ENCODE measurements at places on chromosomes 6 and 20. TPM values are rescaled to one million over a fixed set of nuclear protein-coding genes. Genes with fewer than 3 reads are reported as not detected.

GRCh38 chr6:112058243-112059032 lies 4.5 kb downstream of the CCN6 start:
- H3K27ac ChIP-seq = no peak overlapping the region
- no peak for DNase-seq
- no peaks in the 10 kb centered on the region for H3K27me3 ChIP-seq
- no peak overlapping the region for H3K4me3 ChIP-seq

DNA sequence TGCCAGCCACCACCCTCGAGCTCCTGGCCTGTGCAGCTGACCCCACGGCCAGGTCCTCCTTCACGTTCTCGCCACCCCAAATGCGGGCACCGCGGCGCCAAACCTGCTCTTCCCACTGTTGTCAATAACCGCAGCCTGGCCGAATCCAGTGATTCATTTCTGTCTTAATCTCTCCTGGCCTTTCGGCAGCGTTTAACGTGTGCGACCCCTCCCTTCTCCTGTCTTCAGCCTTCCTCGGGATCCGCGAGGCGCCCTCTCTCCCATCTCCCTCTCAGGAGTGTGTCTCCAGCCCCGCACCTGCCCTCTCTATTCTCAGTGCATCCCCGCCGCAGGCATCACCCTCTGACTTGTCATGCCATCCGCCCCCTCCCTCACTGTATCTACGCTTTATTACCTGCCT lies 91.4 kb downstream of the THBS2 start:
- H3K4me1 ChIP-seq = peaks cover 20% of the 10 kb centered on the region
- H3K27me3 ChIP-seq = no peaks in the 10 kb centered on the region
- H3K27ac ChIP-seq = no peak overlapping the region
- no peak overlapping the region for H3K4me3 ChIP-seq

GRCh38 chr20:34006619-34007018 lies 12.9 kb downstream of the RALY start:
- H3K27me3 ChIP-seq = no peaks in the 10 kb centered on the region
- no peak overlapping the region for H3K27ac ChIP-seq
- DNase-seq = no peak
- H3K36me3 ChIP-seq = no peaks in the 10 kb centered on the region

DNA sequence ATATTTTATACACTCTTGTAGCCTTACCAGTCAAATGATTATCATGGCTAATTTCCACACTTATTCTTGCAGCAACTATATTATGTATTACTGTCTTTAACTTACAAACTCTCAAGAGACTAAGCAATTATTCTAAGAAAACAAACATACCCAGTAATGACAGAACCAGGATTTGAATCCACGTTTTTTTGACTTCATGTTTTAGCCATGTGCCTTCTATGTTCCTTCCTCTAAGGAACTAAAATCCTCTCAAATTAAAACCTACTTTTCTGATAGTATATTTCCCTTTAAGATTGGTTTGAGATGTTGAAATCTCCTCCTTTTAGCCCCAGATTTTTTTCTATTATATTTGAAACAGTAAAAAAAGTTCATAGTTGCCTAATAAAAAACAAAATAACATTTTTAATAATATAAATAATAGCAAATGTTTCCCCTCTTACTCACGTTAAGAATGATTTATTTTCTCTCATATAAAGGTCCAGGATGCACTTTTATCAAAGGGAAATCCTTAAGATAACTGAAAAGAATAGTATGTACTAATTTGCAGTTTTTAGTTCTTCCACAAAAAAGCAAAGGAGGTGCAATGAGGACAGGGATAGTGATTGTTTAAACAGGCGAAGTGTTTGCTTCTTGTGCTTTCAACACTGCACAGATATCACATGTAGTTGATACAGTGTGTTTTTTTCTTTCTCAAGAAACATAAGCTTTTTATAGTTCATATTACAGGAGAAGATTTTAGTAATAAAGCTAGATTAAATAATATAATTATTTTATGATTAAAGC lies 54.0 kb downstream of the VTA1 start:
- H3K4me1 ChIP-seq = no peaks in the 10 kb centered on the region
- H3K4me3 ChIP-seq = no peak overlapping the region
- no peaks in the 10 kb centered on the region for H3K27me3 ChIP-seq
- H3K27ac ChIP-seq = no peak overlapping the region
- H3K36me3 ChIP-seq = no peaks in the 10 kb centered on the region
- DNase-seq = no peak

GRCh38 chr20:5535125-5535756 lies 215.0 kb upstream of the SHLD1 start:
- H3K27me3 ChIP-seq = no peaks in the 10 kb centered on the region
- no peak overlapping the region for H3K27ac ChIP-seq
- no peak for DNase-seq

DNA sequence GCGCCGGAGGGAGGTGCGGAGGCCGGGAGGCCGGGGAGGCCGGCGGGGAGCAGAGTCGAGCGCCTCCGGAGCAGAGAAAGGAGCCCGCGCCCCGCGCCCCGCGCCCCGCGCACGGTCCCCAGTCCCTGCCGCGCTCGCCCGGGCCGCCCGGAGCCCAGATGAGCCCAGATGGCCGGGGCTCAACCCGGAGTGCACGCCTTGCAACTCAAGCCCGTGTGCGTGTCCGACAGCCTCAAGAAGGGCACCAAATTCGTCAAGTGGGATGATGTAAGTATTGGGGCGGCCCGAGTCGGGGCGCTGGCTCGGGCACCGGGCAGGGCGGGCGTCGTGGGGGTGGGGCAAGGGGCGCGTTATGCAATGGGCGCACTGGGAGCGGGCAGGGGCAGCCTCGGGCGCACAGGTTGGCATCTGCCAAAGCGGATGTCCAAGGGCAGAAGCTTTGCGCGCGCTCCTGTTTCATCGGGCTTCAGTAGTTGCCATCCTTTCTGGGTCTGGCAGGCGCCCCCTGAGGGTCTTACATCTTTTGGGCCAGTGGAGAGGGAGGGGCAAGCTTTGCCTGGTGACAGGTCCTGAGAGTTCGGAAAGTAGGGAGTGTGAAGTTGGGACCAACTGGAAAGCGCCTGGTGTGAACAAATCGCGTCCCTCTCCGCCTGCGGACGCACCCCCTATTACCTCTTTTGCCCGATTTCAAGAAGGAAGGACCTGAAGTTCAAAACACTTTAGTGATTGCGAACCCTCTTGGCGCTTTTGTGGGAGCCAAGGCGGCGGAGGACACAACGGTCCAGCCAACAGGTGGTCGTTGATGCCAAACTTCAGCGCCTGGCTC lies 631 bp downstream of the PLCB1 start:
- H3K4me1 ChIP-seq = peaks cover 5% of the 10 kb centered on the region
- no peak overlapping the region for H3K27ac ChIP-seq
- H3K36me3 ChIP-seq = no peaks in the 10 kb centered on the region
- H3K27me3 ChIP-seq = no peaks in the 10 kb centered on the region
- DNase-seq = peak; percentile 56

Gene C20orf141
- total RNA-seq = not detected

Gene PPP1R14C
- total RNA-seq = 0.74 TPM

GRCh38 chr20:53547664-53548239 lies 45.9 kb downstream of the ZNF217 start:
- DNase-seq = peak; percentile 30
- H3K27ac ChIP-seq = no peak overlapping the region
- peaks cover 2% of the 10 kb centered on the region for H3K4me1 ChIP-seq

Gene LSM2
- total RNA-seq = 40.1 TPM

Gene MCCD1
- not detected for total RNA-seq

DNA sequence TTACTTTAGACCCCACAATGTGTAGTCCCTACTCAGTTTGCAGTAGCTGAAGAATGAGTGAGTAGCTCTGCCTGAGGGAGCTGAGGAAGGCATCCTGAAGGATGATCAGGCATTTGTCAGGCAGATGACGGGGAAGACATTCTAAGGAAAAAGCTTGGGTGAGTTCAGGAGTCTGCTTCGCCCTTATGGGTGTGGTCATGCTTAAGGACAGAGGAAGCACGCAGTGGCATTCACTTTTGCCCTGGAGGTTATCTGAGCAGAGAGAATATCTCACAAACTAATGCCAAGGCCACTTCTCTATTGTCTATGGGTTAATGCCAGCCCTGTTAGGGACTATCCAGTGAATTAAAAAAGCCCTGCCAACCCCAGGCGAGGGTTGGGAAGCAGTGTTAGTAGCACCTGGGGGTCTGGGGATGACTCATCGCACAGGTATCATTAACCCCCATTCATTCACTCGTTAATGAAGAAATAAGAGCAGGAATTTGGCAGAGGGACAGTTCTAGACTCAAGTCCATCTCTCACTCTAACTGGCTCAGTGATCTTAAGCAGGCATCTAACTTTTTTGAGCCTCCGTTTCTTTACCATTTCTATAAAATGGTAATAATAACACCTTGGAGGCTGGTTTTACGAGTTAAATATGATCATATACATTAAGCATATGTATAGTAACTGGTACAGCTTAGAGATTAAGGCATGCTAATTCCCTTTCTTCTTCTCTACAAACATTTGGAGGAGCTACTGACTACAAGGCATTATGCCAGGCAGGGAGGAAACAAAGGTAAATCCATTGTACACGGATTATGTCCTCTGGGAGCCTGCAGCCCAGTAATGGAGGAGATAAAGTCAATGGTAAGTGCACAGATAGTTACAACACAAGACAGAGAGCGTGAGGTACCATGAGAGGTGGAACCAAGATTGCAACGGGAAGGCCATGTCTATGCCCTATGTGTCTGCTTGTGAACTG lies 93.2 kb upstream of the AKIRIN2 start:
- no peak overlapping the region for H3K4me3 ChIP-seq
- H3K27ac ChIP-seq = no peak overlapping the region

DNA sequence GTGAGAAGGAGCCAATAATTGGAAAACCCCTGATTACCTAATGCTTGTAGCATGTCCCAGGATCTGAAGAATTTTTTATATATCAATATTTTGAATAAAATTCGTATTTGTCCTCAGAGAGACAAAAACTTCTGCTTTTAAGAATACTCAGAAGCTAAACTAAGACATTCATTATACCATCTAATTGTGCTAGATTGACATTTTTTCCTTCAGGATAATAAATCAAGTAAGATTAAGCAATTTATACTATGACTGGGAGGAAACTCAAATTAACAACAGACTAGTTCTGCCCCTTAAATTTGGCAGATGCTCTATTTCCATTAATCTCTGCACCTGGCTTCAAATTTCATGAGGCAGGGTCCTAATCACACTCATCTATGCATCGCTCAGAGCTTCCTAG lies 291.4 kb downstream of the PLCB1 start:
- no peak overlapping the region for H3K4me3 ChIP-seq
- H3K27ac ChIP-seq = no peak overlapping the region
- H3K36me3 ChIP-seq = no peaks in the 10 kb centered on the region
- DNase-seq = no peak
- no peaks in the 10 kb centered on the region for H3K27me3 ChIP-seq

- H3K27me3 ChIP-seq = no peaks in the 10 kb centered on the region
- peak overlapping the region; percentile 73 for H3K27ac ChIP-seq
- no peak for DNase-seq
- H3K36me3 ChIP-seq = no peaks in the 10 kb centered on the region
Observed at GRCh38 chr6:105993341-105994117, 92.6 kb upstream of the PRDM1 start.

Gene FOXS1
- 0.40 TPM for total RNA-seq

- no peak for DNase-seq
- H3K4me3 ChIP-seq = no peak overlapping the region
- H3K4me1 ChIP-seq = no peaks in the 10 kb centered on the region
- H3K27ac ChIP-seq = no peak overlapping the region
- H3K27me3 ChIP-seq = no peaks in the 10 kb centered on the region
Observed at GRCh38 chr6:158861686-158862381, 42.7 kb upstream of the EZR start.

GRCh38 chr6:109344226-109344625 lies 38.0 kb downstream of the CD164 start:
- no peak overlapping the region for H3K4me3 ChIP-seq
- no peaks in the 10 kb centered on the region for H3K4me1 ChIP-seq
- H3K27ac ChIP-seq = no peak overlapping the region
- no peaks in the 10 kb centered on the region for H3K36me3 ChIP-seq
- DNase-seq = no peak
- no peaks in the 10 kb centered on the region for H3K27me3 ChIP-seq

DNA sequence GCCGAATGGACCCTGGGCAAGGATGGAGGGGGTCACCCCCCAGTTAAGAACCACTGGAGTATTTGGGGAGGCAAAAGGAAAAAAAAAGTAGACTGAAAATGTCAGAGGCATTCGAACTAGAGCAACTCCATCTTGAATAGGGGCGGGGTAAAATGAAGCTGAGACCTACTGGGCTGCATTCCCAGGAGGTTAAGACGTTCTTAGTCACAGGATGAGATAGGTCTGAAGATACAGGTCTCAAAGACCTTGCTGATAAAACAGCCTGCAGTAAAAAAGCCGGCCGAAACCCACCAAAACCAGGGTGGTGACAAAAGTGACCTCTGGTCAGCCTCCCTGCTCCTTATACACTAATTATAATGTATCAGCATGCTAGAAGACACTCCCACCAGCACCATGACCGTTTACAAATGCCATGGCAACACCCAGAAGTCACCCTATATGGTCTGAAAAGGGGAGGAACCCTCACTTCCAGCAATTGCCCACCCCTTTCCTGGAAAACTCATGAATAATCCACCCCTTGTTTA lies 70.4 kb upstream of the KCNG1 start:
- H3K27me3 ChIP-seq = no peaks in the 10 kb centered on the region

Gene EXOC2
- total RNA-seq = 10.3 TPM

DNA sequence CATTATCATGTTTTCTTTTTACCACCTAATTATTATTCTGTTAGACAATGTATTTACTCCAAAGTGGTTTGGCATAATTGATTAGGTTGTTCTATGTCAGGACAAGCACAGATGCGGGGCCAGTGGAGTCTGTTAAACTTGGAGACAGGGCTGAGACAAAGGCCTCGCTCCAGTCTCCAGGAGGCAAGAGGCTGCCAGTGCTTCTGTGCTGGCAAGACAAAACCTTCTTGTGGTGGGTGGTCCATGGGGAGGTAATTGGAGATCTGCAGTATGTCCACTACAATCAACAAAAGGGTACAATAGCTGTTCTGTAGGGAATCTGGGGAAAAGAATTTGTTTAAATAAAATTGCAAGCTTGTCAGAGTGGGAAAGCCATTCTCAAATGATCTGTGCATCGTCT lies 677.2 kb upstream of the SLC35B3 start:
- H3K4me3 ChIP-seq = no peak overlapping the region
- H3K27me3 ChIP-seq = no peaks in the 10 kb centered on the region
- no peak for DNase-seq
- no peaks in the 10 kb centered on the region for H3K4me1 ChIP-seq

GRCh38 chr6:169776379-169776778 lies 25.0 kb downstream of the ERMARD start:
- DNase-seq = no peak
- H3K4me1 ChIP-seq = no peaks in the 10 kb centered on the region
- H3K4me3 ChIP-seq = no peak overlapping the region
- no peaks in the 10 kb centered on the region for H3K27me3 ChIP-seq
- no peak overlapping the region for H3K27ac ChIP-seq

Gene CCN6
- not detected for total RNA-seq

GRCh38 chr20:60302875-60303274 lies 344.7 kb downstream of the CDH26 start:
- H3K27me3 ChIP-seq = no peaks in the 10 kb centered on the region
- no peak for DNase-seq
- no peaks in the 10 kb centered on the region for H3K4me1 ChIP-seq

Gene SPATS1
- total RNA-seq = not detected

Gene HFE
- total RNA-seq = 9.0 TPM

GRCh38 chr6:166754218-166755030 lies 127.4 kb upstream of the RPS6KA2 start:
- H3K27ac ChIP-seq = no peak overlapping the region
- no peaks in the 10 kb centered on the region for H3K36me3 ChIP-seq
- peaks cover 3% of the 10 kb centered on the region for H3K4me1 ChIP-seq
- no peak overlapping the region for H3K4me3 ChIP-seq
- DNase-seq = no peak
- no peaks in the 10 kb centered on the region for H3K27me3 ChIP-seq

Gene COL9A3
- 1.7 TPM for total RNA-seq
